Fibroblast of skin of right biceps (primary cell): ENCODE measurements at places on chromosomes 13 and 19.

- peak; percentile 52 for DNase-seq
These were observed 282.0 kb downstream of the DNAJC15 start for GRCh38 chr13:43305416-43305815.

DNA sequence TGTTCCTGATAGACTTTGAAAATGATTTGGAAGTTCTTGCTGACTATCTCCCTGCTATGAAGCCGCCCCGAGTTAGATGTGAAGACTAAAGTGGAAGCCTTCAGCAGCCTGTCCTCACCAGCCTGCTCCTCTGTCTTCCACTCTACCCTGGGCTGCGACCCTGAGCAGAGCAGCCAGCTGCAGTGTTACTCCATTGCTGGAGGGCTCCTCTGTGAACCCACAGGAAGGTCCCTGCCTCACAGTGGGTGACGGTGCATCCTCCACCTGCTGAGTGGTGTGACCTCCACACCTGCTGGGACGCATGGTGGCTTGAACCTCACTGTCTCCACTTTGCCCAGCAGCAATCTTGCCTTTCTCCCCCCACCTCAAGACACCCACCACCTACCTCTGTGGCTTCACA, 116.4 kb downstream of the IRS2 start:
- no peak for DNase-seq

GRCh38 chr13:112132142-112132541, 65.2 kb downstream of the SOX1 start:
- DNase-seq, result no peak

DNA sequence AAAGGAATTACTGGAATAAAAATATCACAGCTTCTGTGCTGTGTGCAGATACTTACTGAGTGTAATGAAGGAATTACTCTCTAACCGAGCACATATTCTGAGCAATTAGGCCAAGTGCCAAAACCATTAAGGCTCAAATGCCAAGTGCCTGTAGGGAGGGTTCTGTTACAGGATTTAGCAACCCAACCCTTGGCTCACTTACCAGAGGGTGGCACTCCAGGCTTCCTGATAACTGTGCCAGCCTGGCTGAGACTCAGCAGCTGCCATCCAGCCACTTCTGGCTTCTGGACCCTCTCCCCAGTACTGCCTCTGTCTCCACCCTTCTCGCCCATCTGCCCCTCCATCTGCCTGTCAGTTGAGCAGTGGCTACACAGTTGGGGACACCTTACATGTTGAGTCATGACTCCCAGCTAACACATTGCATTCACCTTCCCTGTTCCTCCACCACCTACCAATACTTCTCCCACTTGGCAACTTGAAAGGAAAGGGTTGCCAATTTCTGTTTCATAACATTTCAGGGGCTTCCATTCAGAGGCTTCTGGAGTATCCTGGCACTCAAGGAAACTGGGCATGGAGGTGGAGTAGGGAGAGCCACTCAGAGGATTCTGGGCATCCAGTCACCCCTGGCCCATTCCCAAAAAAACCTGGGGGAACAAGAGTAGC, 110.5 kb downstream of the COG6 start:
- peak; percentile 52 for DNase-seq

- no peak for DNase-seq
These were observed 84.7 kb upstream of the TM9SF2 start for GRCh38 chr13:99416411-99417121.
